ENCODE measurements at places on chromosomes 1 and 21. TPM values are rescaled to one million over a fixed set of nuclear protein-coding genes. Genes with fewer than 3 reads are reported as not detected.
A peak's percentile ranks its signal among the peaks of the same experiment; 100 is the strongest.

Gene SYCP1
- total RNA-seq, result not detected

Gene KRTAP21-2
- total RNA-seq, result not detected

Gene LRRC8B
- total RNA-seq, result 10.3 TPM

DNA sequence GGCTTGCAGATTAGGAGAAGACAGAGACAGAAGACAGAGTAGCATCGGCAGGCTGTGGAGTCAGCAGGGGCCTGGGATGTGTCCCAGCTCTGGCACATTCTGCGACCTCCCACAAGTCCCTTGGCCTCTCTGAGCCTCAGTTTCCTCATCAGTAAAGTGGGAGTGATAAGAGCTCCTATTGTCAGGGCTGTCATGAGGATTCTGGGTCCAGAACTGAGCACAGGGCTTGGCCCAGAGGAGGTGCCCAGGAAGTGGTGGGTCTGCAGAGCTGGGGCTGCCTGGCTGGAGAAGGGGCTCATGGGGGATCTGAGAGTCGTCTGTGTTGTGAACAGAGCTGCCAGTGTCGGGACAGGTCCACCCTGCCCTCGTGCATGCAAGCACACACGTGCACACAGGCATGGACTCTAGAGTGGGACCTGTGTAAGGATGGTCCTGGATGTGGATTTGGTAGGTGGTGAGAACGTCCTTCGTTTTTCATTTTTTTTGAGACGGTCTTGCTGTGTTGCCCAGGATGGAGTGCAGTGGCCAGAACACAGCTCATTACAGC, 262.9 kb downstream of the PTPRU start:
- no peaks in the 10 kb centered on the region for H3K4me1 ChIP-seq
- H3K4me3 ChIP-seq, result no peak overlapping the region
- H3K36me3 ChIP-seq, result no peaks in the 10 kb centered on the region
- H3K27me3 ChIP-seq, result peaks cover 12% of the 10 kb centered on the region

DNA sequence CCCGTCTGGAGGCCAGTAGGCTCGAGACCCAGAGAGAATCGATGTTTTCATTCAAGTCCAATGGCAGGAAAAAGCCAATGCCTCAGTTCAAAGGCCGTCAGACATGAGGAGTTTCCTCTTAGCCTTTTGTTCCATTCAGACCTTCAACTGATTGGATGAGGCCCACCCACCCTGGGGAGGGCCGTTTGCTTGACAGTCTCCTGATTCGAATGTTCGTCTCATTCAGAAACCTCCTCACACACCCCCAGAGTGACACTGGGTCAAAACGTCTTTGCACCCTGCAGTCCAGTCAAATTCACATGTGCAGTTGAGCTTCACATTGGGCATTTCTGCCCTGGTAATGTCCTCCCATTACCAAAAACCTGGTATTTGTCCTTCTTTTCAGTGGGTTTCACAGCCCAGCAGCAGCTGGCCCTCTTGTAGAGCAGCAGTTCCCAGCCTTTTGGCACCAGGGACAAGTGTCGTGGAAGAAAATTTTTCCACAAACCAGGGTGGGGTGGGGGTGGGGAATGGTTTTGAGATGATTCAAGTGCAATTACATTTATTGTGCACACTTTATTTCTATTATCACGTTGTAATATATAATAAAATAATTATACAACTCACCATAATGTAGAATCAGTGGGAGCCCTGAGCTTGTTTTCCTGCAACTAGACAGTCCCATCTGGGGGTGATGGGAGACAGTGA, 40.1 kb downstream of the RSPH1 start:
- no peak overlapping the region for H3K4me3 ChIP-seq
- peaks cover 18% of the 10 kb centered on the region for H3K4me1 ChIP-seq
- DNase-seq, result peak; percentile 7
- H3K27me3 ChIP-seq, result no peaks in the 10 kb centered on the region

GRCh38 chr1:55179177-55179835, 35.9 kb downstream of the USP24 start:
- H3K4me1 ChIP-seq, result no peaks in the 10 kb centered on the region
- H3K36me3 ChIP-seq, result peaks cover 13% of the 10 kb centered on the region
- H3K4me3 ChIP-seq, result no peak overlapping the region
- no peaks in the 10 kb centered on the region for H3K27me3 ChIP-seq
- DNase-seq, result no peak
- no peak overlapping the region for H3K27ac ChIP-seq

DNA sequence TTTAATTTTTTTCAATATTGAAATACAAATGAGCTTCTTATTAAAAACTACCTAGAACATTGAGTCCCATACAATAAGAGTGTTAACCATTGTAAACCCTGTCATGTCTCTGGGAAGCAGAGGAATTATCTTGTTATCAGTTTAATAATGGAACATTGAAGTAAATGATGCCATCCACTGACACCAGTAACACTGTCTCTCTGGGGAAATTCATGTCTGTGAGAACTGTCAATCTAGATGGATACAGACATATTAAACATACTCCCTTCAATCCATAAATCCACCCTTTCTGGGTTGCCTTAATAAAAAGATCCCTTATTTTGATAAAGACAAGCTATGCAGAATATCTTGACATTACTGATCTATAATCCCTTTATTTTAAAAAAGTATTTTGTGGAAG, 503.2 kb downstream of the DPYD start:
- no peak overlapping the region for H3K4me3 ChIP-seq
- H3K27me3 ChIP-seq, result no peaks in the 10 kb centered on the region
- H3K4me1 ChIP-seq, result no peaks in the 10 kb centered on the region
- no peaks in the 10 kb centered on the region for H3K36me3 ChIP-seq
- no peak for DNase-seq

GRCh38 chr1:84853741-84854721, 39.0 kb downstream of the LPAR3 start:
- H3K4me1 ChIP-seq, result no peaks in the 10 kb centered on the region
- H3K4me3 ChIP-seq, result no peak overlapping the region
- no peak for DNase-seq
- H3K27ac ChIP-seq, result no peak overlapping the region
